NCI-H510A (cell line): ENCODE measurements at places on chromosomes 12 and 14.

- no peak for DNase-seq
Observed at GRCh38 chr12:112179341-112179740, 54.0 kb downstream of the TRAFD1 start.

GRCh38 chr14:21023817-21024584 lies 860 bp downstream of the NDRG2 start:
- no peak for DNase-seq

DNA sequence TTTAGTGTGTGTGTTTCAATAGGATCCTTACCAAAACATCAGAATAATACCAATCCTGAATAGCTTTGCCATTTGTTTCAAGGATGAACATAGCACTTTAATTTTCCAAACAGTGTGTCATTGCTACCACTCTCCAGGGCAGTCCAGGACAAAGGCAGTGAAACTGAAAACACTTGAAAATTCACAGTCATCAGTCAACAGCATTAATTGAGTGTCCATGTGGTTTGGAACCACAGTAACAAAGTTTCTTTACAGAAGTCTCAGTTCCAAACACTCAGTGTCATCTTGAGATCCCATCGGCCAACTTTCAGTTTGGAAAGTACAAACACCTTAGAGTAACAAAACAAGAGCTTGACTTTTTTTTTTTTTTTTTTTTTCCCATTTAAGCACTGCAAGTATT lies 228.4 kb upstream of the SOX5 start:
- no peak for DNase-seq

- DNase-seq, result no peak
Observed at GRCh38 chr12:121314431-121314830, 17.9 kb upstream of the CAMKK2 start.

- no peak for DNase-seq
Observed at GRCh38 chr14:69299286-69300035, 39.5 kb downstream of the GALNT16 start.

DNA sequence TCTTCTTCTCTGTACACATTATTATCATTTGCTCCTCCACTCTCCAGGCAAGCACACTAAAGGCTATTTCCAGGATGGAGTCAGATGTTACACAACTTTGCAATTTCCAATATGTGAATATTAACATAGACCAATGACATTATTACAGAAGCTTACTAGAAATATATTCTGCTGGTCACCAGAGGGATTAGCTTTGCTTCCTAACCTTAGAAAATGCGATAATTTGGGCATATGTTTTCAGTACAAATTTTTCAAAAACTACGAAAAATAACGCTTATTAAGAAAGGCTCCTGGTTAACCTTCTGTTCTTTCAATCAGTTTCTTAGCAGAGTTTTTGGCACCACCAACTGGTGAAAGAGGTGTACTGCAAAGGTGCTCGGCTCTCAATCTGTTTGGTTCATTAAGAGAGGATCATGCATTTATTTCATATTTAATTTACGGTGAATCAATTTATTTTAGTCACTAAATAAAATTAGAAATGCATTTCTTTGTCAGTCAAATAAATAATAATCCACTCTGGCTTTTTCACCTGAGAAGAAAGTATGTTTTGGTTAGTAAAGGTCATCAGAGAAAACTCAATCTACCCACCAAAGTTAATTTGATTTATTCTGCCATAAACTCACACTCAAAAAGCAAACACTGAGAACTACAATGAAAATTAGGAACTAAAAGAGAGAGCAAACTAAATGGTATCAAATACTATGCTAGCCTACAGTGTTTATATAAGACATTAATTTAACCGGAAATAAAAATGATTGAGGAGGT lies 39.2 kb downstream of the EFCAB11 start:
- no peak for DNase-seq

DNA sequence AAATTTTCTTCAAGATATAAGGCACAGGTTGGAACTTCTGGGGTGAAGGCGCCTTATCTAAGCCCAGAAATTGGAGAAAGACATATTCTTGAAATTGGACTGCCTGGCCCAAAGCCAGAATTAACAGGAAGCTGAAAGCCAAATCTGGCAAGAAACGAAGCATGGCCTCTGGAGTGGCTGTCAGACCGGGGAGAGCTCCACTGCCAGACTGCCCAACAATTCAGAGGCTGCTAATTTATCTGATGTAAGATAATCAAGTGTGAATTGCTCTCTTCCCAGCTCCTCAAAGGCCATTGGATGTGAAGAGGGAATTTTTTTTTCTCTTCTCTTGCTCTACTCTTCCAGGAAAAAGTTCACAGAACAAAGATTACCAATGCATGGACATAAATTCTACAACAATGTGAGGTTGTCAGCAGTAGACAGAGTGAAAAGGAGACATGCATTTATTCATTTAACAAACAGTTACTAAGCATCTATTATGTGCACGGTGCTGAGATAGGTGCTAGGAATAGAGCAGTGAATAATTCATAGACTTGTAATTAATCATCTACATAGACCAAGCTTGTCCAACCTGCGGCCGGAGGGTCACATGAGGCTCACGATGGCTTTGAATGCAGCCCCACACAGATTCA lies at the start of gene GDF3:
Gene GDF3 (minus strand): TSS at position 210 of the 632 bp plus-strand sequence. CDS start 47 bp downstream, at position 163.
- no peak for DNase-seq

DNA sequence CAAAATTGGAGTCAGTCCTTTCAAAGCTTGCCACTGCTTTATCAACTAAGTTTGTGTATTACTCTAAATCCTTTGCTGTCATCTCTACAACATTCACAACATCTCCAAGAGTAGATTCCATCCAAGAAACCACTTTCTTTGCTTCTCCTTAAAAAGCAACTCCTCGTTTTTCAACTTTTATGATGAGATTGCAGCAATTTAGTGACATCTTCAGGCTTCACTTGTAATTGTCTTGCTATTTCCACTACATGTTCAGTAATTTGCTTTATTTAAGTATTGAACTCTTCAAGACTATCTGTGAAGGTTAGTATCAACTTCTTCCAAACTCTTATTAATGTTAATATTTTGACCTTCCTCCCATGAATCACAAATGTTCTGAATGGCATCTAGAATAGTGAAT lies 747.9 kb downstream of the TMTC2 start:
- no peak for DNase-seq

- no peak for DNase-seq
Observed at GRCh38 chr12:31259136-31259886, 66.6 kb downstream of the SINHCAF start.

- no peak for DNase-seq
Observed at GRCh38 chr12:71503579-71504391, 64.2 kb downstream of the LGR5 start.

DNA sequence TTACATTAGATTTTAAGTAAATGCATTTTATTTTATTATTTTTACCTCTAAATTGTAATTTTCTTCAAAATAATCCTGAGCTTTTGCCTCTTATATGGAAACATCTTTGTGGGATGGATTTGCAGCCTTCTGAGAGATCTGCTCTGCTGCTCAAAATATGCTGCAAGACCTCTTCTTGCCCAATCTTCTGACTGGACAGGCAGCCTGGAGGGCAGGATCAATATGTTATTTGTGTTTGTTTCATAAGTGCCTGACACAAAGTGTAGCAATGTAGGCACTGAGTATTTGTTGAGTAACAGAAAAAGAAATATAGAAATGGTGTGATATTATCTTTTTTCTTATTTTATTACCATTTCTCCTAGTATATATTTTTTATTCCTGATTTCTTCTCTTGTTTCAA lies 1106.9 kb downstream of the TMTC2 start:
- DNase-seq, result no peak

DNA sequence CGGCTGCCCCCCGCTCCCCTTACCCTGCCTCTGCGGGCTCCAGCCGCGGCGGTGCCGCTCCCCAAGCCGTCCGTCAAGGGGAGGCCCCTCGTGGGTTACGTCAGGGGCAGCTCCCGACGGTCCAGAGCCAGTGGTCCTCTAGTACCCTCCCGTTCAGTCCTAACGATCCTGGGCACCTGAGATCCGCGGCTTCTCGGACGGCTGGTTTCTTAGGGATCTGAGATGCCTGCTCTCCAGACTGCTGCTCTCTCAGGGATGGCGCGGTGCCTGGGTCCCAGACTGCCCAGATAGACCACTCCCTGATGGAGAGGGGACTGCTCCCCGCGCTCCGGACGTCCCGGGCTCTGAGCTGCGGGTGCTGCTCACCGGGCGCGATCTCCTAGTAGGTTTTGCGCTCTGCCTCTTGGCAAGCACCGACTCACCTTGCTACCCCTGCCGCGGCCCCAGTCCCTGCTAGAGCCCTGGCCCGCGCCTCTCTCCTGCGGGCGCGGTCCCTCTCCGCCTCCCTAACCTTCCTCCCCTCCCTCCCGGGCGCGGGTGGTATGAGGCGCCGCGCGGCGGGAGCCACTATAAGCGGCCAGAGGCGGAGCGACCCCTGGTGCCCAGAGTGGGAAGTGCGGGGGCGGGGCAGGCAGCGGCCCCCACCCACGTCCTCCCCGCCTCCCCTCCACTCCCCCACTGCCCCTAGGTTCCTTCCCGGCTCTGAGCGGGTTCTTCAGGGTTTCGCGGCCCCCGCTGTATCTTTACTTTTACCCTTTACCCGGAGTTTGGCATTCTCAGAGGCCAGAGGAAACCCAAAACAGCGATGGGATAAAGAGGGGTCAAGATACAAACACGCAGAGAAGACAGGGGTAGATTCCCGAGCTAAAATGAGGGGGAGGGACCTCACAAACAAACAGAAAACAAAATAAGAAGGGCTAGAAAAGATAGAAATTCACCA lies at the start of gene C1QL4:
Gene C1QL4 (minus strand): TSS at position 544 of the 940 bp plus-strand sequence. CDS start 711 bp downstream, outside the sequence.
- peak; percentile 66 for DNase-seq

- no peak for DNase-seq
Observed at GRCh38 chr12:42213954-42214426, 24.1 kb downstream of the YAF2 start.

- DNase-seq, result peak; percentile 24
Observed at GRCh38 chr14:103014466-103015228, 42.7 kb downstream of the CDC42BPB start.

DNA sequence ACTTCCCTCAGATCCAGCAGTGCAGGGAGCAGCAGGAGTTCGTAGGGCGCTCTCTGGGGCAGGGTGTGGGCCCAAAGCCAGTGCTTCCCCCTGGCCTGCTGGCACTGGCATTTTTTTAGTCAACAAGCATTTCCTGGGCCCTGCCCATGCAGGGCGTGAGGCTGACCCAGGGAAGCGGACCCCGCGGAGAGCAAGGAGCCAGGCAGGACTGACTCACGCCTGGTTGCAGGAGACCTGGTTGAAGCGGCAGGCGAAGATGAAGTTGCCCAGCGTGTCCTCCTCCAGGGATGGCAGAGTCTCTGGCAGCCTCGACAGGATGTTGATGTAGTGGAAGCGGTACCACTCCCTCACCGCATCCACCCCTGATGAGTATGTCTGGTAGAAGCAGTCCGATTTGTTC lies 13.5 kb downstream of the SCNN1A start:
- no peak for DNase-seq

GRCh38 chr12:125434936-125435443 lies 369.8 kb downstream of the AACS start:
- DNase-seq, result no peak

GRCh38 chr14:22200977-22201605 lies 387.9 kb downstream of the DAD1 start:
- no peak for DNase-seq

DNA sequence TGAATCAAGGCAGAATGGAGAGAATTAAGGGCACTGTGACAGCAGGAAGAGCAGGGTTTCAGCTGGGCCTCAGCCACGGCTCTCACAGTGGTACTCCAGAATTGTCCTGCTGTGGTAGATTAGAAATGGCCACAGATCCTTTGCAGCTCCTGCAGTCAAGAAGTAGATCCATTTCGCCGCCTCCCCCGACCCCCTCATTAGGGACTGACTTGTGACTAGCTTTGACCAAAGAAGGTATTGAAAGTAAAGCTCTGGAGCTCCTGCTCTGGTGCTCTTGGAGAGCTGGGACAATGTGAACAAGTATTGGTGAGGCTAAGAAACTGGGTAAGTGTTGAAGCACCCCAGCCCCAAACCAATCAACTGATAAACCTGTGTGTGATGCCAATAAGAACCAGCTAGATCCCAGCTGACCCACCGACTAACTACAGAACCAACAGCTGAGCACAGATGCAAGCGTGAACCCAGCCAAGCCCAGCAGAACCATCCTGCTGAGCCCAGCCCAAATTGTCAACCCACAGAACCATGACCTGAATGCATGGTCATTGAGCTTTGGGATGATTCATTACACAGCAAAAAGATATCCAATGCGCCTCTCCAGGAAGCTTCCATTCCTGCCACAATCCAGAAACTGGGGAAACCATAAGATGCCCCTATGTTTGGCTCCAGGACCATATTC lies 50.7 kb downstream of the JAG2 start:
- no peak for DNase-seq

GRCh38 chr12:131782061-131782460 lies 46.1 kb upstream of the MMP17 start:
- no peak for DNase-seq

- DNase-seq, result no peak
Observed at GRCh38 chr14:30790827-30791226, 83.5 kb upstream of the COCH start.

- DNase-seq, result peak; percentile 62
Observed at GRCh38 chr12:69066492-69067373, 133.8 kb upstream of the CPM start.

DNA sequence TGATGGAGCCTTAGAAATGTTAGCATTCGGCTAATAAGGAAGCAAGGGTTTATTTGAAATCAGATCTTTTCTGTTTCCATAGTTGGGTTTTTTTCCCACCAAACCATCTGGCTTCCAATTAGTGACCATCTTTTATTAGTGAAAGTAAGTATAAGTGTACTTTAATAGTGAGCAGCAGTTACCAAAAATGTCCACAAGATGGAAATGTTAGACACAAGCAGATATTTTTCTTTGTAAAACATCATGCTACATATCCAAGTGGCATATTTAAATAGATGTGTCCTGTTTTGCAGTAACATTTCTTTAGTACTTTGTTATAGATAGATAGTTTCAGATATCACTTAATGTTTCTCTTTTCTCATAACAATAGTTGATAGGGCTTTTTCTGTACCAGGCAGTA lies 28.8 kb downstream of the YEATS4 start:
- no peak for DNase-seq

DNA sequence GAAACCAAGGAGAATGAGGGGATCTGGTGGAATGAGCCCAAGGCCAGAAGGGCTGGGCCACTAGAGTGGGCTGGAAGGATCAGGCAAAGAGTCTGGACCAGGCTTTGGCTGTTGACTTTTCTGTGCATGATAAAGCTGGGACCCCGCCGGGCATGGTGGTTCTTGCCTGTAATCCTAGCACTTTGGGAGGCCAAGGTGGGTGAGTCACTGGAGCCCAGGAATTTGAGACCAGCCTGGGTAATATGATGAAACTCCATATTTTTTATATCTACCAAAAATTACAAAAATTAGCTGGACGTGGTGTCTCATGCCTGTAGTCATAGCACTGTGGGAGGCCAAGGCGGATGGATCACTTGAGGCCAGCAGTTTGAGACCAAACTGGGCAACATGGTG lies 393 bp upstream of the KLHL33 start:
- DNase-seq, result no peak

- peak; percentile 58 for DNase-seq
Observed at GRCh38 chr14:91509878-91510170, 286 bp downstream of the PPP4R3A start.
